ENCODE measurements at places on chromosomes 13 and 19.

DNA sequence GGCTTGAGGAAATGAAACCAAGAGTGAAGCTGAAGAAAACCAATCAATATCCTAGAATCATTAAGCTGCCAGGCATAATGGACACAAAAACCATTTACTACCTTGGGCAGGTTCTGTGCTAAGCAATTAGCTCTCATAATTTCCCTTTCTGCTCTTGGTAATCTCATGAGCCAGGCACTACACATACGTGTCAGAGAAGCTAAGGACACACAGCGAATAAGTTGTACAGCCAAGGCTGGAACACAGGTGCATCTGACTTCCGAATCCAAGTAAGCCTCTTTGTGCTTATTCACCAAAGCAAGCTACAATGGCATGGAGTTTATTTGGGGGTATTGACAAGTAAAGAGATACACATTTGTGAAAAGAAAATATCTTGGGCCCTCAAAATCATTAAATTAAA is 1343.9 kb upstream of the MIR17HG start:
- DNase-seq: no peak

GRCh38 chr13:36536546-36536945 is 104.3 kb downstream of the CCNA1 start:
- no peak for DNase-seq

GRCh38 chr19:21883516-21883915 is 47.5 kb upstream of the ZNF43 start:
- DNase-seq: no peak

GRCh38 chr13:38662362-38662761 is 24.5 kb upstream of the FREM2 start:
- no peak for DNase-seq

DNA sequence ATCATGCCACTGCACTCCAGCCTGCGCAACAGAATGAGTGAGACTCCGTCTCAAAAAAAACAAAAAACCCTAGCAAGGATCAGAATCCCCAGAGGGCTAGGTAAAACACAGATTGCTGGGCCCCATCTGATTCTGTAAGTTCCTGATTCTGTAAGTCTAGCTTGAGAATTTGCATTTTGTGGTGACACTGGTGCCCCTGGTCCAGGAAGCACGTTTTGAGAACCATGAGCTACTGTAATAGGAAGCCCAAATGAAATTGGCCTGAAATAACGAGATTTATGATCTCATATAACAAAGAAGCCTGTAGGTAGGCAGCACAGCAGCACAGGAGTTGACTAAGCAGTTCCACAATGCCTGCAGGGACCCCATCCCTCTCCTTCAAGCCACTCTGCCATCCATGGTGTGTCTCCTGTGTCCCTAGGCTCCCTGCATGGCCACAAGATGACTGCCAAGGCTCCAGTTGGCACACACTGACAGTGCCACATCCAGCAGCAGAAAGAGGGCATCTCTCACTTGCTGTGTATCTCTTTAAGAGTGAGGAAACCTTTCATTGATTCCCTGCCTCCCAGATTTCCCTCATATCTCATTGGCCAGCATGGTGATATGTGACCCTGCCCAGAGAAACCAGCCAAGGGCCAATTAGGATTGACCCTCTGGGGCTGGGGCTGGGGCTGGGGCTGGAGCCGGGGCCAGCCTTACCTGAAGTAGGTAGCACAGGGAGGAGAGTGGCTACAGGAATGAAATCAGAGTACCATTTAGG is 21.7 kb downstream of the SIPA1L3 start:
- no peak for DNase-seq

DNA sequence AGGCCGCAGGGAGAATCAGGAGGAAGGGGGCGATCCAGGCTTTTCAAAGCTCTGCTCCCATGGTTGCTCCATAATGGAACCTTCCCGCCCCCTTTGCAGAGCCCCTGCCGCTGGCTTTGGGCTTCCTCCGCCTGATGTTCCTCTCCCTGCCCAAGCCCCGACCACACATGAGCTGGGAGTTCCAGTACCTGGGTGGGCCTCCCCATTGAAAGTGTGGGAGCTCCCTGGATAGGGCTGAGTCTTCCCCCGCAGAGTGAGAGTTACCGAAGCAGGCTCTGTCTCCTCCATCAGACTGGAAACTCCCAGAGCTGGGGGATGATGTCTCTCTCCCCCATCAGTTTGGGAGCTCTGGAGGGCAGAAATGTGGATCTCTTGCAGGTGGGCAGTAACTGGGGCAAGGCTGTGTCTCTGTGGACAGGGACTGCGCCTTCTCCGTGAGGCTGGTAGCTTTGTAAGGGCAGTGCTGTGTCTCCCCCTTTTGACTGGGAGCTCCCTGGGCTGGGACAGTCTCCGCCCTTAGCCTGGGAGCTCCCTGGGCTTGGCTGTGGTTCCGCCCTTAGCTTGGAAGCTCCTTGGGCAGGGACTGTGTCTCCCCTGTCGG is 722 bp downstream of the DCAF15 start:
- DNase-seq: no peak

DNA sequence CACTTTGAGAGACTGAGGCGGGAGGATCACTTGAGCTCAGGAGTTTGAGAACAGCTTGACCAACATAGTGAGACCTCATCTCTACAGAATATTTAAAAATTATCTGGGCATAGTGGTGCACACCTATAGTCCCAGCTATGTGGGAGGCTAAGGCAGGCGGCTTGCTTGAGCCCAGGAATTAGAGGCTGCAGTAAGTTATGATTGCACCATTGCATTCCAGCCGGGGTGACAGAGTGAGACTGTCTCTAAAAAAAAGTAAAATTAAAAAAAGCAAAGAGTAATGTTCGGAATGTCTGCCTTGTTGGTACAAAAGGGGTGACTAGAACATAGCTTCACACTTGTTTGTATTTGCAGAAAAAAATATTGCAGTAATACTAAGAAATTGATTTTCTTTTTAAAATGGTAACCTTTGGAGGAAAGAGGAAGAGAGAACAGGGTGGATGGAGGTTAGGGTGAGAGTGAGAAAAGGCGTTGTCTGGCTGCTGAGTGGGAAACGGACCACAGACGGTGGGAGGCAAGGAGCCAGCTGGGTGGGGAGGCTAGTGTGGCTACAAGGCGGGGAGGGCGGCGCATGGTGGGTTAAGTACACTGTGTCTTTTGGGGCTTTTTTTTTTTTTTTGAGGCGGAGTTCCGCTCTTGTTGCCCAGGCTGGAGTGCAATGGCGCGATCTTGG is 10.2 kb downstream of the PPP1R14A start:
- DNase-seq: no peak

Data from stimulated activated CD4-positive, alpha-beta T cell treated with anti-CD3 and anti-CD28 coated beads, Interleukin-12 subunit alpha, Interleukin-12 subunit beta, amount 100 ng/mL, for 24 hours (primary cell).